A549 (cell line): ENCODE measurements at places on chromosomes 6 and 20.

DNA sequence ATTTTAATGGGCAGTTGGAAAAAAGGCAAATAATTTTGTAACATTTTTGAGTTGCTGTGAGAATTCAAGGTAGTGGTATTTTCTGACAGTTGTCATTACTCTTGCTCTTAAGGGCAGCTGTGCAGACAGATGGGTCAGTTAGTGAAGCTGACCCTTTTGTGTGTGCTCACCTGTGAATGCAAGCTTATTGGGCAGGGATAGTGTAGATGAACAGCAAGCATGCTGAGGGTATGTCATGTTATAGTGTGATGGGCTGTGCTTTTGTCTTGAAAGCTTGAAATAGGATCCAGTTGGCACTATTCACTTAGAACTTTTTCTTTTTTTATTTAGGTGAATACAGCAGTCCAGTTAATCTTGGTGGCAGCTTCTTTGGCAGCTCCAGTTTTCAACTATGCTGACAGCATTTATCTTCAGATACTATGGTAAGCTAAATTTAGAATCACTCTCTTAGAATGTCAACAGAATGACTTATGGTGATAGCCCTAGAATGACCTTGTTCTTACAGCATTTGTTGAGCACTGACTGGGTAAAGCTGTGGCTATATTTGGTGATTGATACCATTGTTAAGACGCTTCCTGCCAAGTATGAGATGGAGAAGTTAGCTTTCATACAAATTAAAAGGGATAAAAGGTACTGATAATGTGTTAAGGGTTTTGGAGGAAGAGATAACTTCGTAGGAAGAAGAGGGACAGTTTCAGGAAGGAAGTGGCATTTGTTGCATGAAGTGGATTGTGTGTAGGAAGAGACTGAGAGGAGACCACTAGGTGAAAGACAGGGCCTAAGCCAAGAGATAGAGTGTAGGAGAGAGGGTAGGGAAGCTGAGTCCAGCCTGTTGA lies 19.5 kb downstream of the LRRN4 start:
- no peak for DNase-seq

- DNase-seq: peak; percentile 44
Observed at GRCh38 chr6:165556116-165556843, 106.8 kb downstream of the PDE10A start.

DNA sequence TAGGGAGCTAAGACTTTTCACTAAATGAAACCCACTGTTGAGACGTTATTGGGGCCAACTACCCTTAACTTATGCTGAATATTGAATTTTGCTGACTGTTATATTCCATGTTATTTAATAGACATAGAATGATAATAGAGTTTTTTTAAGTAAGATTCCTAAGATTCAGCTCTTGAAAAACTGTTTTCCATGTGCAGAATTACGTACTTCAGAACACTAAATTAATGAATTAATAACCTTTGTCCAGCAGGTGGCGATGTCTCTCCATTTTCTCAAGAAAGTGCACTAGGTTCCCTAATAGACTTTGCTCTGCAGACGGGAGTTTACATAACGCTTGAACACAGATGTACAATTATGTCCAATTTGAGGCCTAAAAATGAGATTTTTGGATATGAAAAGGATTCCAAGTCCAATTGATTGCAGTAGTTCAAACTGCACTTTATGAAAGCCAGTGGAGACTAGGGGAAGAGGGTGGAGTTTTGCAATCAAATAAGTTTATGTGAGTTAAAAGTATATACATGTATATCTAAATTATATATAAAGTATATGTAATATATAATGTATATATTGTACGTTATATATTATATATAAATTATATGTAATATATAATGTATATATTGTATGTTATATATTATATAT lies 282.1 kb downstream of the UST start:
- peak; percentile 32 for DNase-seq

GRCh38 chr6:153149891-153150290 lies 18.8 kb upstream of the RGS17 start:
- DNase-seq: no peak

DNA sequence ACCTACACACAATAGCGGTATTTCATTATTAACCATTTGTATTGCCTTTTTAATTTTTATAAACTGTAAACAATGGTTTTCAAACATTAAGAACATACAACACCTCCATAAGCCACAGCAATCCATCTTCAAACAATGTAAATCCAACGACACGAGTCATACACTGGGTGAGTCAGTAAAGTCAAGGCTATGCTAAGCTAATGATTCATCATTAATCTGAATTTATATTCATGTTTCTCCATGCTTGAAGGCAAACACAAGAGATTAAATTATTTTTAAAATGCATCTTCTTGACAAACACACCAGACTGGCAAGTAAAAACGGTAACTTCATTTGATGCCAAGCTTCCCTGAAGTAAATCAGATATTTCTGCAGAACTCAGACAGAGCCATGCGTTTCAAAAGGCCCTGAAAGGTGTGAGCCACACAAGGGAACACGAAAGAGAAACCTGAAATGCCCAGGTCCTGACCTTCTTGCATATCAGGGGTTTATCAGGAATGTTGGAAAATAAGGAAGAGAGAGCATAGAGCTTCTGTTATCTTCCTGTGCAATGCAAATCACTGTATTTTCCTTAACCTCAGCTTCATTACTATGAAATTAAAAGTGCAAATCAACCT lies 162.5 kb downstream of the ALDH8A1 start:
- peak; percentile 31 for DNase-seq

- DNase-seq: no peak
Observed at GRCh38 chr6:112443179-112444065, 96.3 kb downstream of the RFPL4B start.
